ENCODE measurements at places on chromosomes 16 and 17. TPM values are rescaled to one million over a fixed set of nuclear protein-coding genes. Genes with fewer than 3 reads are reported as not detected.
A peak's percentile ranks its signal among the peaks of the same experiment; 100 is the strongest.

The AKTIP gene
- 12.9 TPM for total RNA-seq

DNA sequence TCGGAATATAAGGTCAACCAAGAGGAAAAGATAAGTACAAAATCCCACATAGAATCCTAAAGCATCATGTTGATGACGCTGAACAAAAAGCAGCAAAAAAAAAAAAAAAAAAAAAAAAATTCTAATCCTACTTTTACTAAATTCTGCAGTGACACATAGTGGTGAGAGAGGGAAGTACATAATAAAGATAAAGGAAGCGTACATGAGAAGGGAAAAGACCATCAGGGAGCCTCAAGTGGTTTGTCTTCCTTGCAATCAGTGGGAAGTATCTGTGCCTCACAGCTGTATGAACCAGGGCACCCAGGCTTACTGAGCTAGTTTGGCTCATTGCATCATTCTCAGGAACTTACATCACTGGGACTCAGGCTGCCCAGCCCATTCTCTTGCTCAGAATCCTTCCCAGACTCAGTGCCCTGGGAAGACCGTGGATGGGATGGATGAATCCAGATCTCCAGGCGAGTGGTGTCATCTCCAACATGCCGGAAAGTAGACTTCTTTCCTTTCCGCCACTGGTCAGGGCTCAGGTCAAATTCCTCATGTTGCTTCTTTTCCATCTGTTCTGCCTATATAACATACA, 21.2 kb downstream of the SMG6 start:
- DNase-seq: peak; percentile 72

The SMURF2 gene
- total RNA-seq: 53.7 TPM

The PRSS8 gene
- not detected for total RNA-seq

DNA sequence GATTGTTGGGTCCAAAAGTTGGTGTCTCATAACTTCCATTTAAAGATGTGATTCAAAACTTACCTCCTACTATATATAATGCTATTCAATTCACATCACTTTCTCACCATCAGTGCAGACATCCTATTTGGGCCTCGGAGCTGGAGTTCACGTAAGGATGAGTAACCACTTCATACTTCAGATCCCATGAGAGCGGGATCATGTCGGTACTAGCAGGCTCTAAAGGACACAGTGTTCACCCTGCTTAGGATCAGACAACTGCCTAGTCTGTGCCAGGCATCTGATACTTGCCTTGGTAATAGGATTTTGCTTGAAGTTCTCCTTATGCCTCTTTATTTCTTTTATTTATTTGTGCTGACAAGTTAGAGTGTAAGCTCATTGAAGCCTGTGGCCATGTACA, 39.5 kb downstream of the RBFOX1 start:
- DNase-seq: no peak

DNA sequence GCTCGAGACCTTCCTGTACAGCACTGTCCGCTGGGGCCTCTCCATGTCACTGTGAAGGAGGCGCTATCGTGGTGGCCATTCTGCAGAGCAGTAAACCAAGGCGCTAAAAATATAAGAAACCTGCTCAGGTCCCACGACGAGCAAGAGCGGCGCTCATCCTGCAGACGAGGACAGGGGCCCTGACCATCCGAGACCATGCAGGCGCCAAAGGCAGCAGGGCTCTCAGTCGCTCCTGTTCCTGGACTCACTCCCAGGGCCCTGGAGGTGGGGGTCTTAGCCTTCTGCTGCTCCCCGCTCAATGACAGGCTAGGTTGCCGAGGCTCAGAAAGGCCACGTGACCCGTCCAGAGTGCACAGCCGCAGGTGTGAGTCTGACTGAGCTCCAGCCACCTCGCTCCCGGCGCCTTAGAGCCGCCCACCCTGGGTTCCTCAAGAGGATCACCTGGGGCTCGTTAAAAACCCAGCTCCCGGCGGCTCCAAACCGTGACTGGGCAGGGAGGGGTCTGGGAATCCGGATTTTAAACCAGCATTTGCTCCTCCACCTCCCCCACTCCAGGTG, 509 bp upstream of the ATP2C2 start:
- DNase-seq: no peak

DNA sequence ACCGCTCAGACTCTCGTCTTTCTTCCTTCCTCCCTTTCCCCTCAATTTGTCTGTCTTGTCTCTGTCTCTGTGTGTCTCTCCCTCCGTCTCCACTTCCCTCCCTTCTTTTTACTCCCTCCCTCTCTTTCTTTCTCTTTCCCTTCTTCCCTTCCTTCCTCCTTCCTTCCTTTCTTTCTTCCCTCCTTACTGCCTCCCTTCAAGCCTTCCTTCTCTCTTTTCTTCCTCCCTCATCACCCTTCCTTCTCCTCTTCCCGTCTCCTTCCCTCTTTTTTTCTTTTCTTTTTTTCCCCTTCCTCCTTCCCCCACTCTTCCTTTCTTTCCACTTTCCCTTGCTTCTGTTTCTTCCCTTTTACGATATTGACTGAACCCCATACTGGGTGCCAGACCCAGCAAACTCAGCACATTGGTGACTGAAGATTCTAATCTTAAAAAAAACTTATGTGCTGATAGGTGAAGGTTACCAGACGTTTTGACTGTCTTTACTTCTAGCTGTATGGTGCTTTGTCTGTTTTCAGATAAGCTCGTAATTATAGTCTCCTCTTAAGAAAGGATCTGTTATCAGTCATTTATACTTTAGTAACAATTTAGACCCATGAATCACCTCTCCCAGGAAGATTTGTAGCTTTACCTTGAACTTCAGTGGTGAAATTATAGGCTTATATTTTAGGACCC, 481 bp upstream of the BRD7 start:
- no peak for DNase-seq

DNA sequence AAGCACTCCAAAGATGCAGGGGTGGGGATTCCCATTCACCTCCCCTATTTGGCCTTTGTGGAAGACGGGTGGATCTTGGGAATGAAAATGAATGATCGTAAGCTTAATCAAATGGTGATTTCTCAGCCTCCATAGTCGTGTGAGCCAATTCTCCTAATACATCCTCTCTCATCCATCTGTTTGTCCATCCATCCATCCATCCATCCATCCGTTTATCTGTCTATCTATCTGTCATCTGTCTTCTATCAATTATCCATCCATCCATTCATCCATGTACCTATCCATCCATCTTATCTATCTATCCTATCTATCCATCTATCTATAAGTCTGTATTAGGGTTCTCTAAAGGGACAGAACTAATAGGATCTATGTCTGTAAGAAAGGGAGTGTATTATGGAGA, 7.8 kb downstream of the RNF213 start:
- no peak for DNase-seq

The MSLN gene
- total RNA-seq: not detected

DNA sequence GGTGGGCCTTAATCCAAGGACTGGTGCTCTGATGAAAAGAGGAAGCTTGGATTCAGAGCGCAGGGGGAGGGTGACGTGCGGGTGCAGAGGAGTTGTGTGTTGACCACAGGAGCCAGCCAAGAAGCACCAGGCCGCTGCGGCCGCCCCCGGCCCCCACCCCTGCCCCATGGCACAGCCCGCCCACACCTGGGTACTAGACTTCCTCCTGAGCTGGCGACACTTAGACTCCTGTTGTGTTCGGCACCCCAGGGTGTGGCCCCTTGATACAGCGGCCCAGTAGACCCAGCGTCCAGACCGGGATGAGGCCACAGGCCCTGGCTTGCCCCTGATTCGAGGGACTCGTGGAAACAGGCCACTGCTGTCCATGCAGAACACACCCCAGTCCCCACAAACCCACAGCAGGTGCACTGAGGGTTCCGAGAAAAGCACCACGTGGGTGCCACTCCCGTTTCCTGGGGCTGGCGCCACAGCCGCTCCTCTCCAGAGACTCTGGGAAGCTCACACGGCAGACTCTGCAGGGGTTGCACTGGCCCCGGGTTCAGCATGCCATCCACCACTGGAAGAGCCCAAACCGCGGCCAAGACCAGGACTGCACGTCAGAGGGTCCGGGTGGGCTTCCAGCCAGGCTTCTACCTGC, 5.7 kb upstream of the SNAI3 start:
- no peak for DNase-seq

DNA sequence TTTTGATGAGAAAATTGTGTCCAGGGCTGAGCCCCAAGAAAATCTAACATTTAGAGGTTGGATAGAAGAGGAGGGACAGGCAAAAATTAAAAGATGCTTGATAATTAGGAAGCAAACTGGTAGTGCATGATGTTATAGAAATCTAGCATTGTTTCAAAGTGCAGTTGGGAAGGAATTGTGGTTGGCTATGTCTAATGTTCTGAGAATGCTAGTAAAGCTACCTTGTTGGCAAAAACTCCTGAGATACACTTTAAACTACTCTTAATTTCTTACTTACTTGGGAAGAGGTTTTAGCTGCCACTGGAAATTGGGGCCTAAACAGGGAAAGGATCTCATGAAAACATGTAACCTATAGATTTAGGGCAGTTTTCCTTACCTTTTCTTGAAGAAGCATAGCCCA, 48.3 kb downstream of the MAP2K4 start:
- no peak for DNase-seq

DNA sequence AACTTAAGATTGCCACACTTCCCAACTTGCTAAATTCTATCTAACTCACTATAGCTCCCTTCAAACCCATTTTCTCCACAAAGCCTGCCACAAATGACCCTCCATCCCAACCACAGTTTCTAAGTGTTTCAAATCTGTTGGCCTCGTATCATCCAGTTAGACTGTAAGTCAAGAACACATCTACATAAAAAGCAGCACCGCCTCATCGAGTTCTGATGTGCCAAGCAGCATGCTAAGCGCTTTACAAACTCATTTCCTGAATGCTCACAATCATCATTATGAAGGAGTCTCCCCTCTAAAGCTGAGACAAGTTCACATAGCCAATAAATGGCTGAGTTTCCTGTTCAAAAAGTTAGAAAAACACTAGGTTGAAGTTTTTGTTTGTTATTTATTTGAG, 9.2 kb upstream of the ANKFY1 start:
- no peak for DNase-seq

The CA10 gene
- total RNA-seq: not detected

DNA sequence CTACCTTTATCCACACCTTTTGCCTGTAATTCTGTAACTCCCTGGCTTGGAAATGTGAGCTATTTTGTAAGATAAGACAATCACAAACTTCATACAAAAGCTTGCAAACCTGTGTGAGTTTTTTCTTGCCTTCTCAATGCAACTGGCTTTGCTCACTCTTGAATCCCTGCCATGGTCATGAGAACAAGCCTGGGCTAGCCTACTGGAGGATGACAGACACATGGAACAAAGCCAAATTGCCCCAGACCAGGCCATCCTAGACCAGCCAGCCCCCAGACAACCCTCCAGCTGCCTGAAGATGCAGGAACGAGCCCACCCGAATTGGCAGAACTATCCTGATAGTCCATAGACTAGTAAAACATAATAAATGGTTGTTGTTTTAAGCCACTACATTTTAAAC, 466.6 kb upstream of the ERCC4 start:
- peak; percentile 18 for DNase-seq

DNA sequence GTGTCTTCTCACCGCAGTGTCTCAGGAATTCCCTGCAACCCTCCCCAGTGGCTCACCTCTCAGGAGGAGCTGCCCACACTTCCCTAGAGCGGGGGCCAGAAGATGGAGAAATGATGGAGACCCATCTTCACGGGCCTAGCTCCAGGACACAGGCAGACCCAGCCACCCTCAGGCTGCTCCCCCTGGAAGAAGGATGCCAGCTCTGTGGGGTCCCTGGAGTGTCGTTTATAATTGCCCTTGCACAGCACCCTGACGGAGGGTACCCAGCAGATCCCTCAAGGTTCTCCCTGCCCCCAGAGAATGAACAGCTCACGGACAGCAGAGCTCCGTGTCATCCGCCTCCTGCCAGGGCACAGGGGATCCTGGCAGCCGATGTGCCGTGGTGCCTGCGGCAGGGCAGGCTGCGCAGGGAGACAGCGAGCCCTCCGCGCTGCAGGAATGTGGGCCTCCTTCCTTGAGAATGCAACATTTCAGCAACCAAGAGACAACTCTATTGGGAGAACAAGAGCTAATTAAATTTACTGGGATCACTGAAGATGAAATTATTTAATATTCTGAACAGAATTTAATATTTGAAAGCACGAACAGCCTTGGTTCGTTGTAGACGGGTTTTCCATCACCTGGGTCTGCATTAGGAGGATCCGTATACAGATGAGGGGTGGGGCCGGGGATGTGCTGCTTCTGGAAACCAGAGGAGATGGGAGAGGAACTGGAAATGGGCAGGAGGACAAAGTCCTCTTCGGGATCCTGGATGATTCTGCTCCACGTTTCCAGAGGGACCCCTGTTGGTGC, 21.0 kb upstream of the RBFOX3 start:
- DNase-seq: no peak

The FOXF1 gene
- total RNA-seq: 0.10 TPM

- DNase-seq: peak; percentile 24
These were observed 45.7 kb upstream of the CSNK2A2 start for GRCh38 chr16:58243528-58244004.

The FN3KRP gene
- total RNA-seq: 22.6 TPM

GRCh38 chr16:58417600-58417999, 25.3 kb downstream of the GINS3 start:
- no peak for DNase-seq

The TCAP gene
- total RNA-seq: 1.00 TPM

DNA sequence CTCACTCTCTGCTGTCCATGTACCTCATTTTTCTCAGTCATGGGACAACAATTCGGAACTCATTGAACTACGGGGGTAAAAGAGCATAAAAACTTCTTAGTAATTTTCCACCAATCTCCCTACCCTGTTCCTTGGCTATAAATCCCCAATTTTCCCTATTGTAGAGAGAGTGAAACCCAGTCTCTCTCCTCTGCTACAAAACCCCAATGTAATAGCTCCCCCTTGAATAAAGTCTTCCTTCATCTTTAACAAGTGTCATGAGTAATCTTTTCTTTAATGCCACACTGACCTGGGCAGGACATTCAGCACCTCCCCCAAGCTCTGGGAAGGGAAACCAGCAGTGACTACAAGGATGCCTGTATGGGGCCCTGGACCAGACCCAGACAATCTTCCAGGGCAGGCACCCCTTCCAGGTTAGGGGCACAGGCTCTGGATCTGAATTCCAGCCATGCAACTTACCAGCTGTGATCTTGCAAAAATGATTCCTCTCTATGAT, 10.2 kb upstream of the EIF1 start:
- DNase-seq: peak; percentile 89

The AGRP gene
- total RNA-seq: not detected

DNA sequence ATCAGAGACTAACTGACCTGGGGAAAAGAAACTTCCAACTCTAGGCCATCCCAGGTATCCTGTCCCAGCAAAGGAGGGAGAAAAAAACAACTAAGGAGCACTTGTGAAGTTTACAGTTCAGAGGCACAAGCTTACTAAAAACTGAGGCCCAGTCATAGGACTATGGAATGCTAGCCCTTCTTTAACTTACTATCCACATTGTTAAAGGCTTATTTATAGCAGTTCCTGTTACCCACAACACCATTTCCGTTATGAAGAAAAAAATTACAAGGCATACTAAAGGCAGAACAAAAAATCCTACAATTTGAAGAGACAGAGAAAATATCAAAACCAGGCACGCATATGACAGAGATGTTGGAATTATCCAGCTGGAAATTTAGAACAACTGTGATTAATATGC, 159.1 kb downstream of the CDH11 start:
- peak; percentile 1 for DNase-seq

Measured in HT1080 (cell line).